ENCODE measurements at places on chromosomes 7 and 10. TPM values are rescaled to one million over a fixed set of nuclear protein-coding genes. Genes with fewer than 3 reads are reported as not detected.

The CHRM2 gene
- total RNA-seq: not detected

The HOXA11 gene
- total RNA-seq: not detected

The EMX2 gene
- not detected for total RNA-seq

The CSTF2T gene
- 9.2 TPM for total RNA-seq

The MOGAT3 gene
- total RNA-seq: 22.5 TPM

The PDK4 gene
- not detected for total RNA-seq

The ITPRID1 gene
- not detected for total RNA-seq

The IFIT1B gene
- total RNA-seq: not detected

The SMARCD3 gene
- 0.62 TPM for total RNA-seq

The SPAM1 gene
- not detected for total RNA-seq

The CASTOR2 gene
- 8.7 TPM for total RNA-seq

The ALDH18A1 gene
- 263 TPM for total RNA-seq

The CDK5 gene
- total RNA-seq: 22.6 TPM

The FERD3L gene
- total RNA-seq: not detected

Measured in HepG2 (cell line).